ENCODE measurements at places on chromosomes 2 and 18. TPM values are rescaled to one million over a fixed set of nuclear protein-coding genes. Genes with fewer than 3 reads are reported as not detected.

Gene MOGAT1
- not detected for total RNA-seq

Gene ANTXR1
- total RNA-seq: 9.8 TPM

Gene NAT8
- total RNA-seq: not detected

Gene TWIST2
- 0.16 TPM for total RNA-seq

Gene ABHD1
- 0.31 TPM for total RNA-seq

DNA sequence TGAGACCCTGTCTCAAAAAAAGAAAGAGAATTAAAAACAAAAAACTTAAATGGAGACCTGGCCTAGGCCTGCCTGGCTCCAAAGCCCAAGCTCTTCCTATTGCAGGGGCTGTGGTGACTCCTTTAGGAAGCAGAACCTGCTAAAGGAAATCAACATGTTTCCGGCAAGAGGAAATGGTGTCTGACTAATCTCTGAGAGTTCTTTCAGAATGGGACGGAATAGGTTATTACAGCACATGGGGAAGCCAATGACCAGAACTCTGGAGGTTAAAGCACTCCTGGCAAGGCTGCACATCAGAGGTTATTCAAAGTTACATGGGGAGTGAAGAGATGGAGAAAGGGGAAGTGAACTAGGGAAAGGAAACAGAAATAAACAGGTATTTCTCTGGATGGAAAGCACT lies 21.4 kb downstream of the KIF3C start:
- no peak for DNase-seq

- no peak for DNase-seq
Observed at GRCh38 chr18:63907664-63908063, at the start of gene SERPINB10. Gene SERPINB10 (plus strand): TSS chr18:63907958. CDS start chr18:63915511, 7,553 bp downstream.
